Activated CD4-positive, alpha-beta T cell treated with anti-CD3 and anti-CD28 coated beads for 4 hours (primary cell): ENCODE measurements at places on chromosomes 7 and 10.

DNA sequence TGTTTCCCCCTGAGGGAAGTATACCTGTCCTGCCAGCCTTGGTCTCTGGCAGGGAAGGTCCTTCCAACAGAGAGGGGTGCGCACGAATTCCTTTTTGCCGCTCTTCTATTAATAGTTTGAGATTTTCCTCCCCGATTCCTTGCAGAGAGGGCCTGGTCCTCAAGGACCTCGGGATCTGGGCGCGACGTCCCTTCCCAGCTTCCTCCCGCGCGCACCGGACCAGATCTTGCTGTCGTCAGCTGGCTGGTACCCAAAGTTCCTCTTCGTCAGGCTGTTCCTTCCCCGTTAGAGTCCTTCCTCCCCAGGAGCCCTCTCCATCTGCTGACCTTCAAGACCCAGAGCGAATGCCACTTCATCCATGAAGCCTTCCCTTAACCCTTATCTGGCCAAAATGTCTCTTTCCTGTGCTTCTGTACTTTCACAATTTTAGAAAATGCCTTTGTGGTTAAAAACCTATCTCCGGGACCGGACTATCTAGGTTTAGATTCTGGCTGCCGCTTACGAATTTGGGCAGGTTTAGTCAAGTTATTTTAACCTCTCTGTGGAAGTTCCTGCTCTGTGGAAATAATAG is 851 bp upstream of the GOT1 start:
- DNase-seq, result no peak

- no peak for DNase-seq
Measured at GRCh38 chr7:10284001-10284400, 689.7 kb upstream of the PHF14 start.

- DNase-seq, result no peak
Measured at GRCh38 chr7:906776-907157, 30.4 kb downstream of the GET4 start.

GRCh38 chr10:100371482-100372027 is 24.5 kb downstream of the SCD start:
- DNase-seq, result no peak

DNA sequence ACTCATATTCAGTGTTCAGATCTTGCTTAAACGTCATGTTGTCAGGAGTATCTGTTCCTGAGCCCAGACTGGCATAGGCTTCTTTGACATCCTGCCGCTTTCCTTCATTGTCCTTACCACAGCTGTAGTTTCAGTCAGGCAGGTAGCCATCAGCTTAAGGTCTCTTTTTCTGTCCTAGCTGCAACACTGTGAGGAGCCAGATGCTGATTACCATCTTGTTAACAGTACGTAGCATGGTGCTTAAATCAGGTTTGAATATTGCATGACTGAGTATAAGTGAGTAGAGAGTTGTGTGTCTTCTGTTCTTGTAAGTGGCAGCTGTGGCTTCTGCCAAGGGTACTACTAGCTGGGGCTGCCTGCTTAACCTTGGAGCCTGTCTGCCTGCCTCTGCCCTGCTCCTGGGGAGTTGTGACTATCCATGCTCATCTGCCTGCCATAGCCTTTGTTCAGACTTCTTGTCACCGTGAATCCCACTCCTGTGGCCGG is 92.6 kb downstream of the MAPK8 start:
- no peak for DNase-seq

- DNase-seq, result no peak
Measured at GRCh38 chr7:45937301-45937700, 16.2 kb upstream of the IGFBP3 start.

DNA sequence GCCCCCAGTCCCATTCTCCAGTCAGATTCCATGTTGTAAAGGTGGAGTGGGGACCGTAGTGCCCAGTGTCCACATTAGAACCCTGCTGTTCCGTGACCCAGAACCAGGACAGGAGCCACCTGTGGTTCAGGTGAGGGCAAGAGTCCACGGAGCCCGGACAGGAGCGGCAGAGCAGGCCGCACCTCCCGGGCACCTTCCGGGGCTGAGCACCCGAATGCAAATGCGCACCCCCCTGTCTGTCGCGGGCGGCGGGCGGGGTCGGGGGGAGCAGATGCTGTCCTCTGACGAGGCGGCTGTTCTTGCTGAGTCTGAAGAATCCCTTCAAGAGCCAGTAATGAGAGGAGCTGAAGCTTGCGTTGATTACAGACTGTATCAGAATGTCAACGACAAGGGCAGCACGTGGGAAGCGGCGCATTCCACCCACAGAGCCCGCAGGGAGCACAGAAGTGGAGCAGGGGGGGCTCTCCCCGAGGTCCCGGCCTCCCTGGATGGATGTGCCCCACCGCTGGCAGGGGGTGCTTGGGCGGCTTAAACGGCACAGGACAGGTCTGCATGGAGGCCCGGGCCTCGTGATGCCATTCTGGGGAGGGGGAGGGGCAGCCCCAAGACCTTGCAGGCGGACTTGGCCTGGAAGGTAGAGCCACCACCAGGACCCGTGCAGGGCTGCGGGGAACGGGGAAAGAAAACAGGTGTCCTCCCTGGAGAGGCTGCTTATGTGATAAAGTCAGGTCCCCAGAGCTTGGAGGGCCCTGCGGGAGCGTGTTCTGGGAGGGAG is 407.5 kb upstream of the RNF32 start:
- no peak for DNase-seq

DNA sequence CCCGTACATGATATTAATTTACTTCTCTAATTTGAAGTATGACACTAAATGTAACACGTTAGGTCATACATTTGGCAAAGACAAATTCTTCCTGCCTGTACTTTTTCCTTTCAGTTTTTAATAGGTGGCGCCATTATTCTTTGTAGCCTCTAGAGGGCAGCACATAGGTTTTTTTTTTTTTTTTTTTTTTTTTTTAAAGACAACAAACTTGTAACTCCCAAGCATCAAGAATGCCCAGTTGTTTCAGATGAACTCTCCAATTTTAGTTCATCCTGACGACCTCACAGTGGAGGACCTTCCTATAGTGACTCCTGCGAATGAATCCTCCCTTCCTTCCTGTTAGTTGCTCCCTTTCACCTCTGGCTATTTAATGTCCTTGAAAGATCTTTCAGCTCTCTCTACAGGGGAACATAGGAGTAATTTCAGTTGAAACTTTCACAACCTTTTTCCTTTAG is 139.3 kb upstream of the HDAC9 start:
- no peak for DNase-seq

DNA sequence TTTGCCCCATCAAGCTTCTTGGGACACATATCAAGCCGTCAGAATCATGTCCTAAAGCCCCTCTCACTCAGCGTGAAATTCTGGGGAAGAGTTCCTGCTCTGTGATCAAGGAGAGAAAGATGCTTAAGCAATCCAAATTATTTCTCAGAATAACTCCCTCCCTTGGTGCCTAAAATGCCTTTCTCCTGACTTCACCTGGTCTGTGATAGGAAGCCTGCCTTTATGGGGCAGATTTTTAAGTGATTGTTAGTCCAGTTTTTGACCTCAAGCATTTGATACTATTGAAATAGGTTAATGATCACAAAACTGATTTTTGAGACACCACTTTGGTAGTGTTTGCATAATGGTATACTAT is 76.4 kb upstream of the MAGI2 start:
- no peak for DNase-seq

GRCh38 chr7:128103498-128104107 is 72.4 kb upstream of the LRRC4 start:
- DNase-seq, result no peak

DNA sequence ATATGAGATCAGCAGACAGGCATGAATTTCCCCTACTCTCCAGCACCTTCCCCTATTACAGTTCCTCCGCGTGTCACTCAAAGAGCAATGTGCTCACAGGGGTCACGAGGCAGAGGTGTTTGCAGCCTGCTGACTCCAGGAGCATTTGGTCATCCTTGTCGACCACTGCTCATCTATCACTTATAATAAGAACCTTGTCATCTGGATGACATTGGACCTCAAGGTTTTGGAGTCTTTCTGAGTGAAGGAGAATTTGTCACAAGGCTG is 32.9 kb upstream of the PLPP4 start:
- no peak for DNase-seq

- DNase-seq, result no peak
Measured at GRCh38 chr10:6231146-6231545, 28.4 kb downstream of the PFKFB3 start.

- no peak for DNase-seq
Measured at GRCh38 chr7:131636092-131636491, 79.7 kb upstream of the PODXL start.

- DNase-seq, result no peak
Measured at GRCh38 chr7:148806187-148806586, 77.9 kb downstream of the EZH2 start.

GRCh38 chr10:73478636-73479035 is 17.2 kb downstream of the PPP3CB start:
- no peak for DNase-seq

DNA sequence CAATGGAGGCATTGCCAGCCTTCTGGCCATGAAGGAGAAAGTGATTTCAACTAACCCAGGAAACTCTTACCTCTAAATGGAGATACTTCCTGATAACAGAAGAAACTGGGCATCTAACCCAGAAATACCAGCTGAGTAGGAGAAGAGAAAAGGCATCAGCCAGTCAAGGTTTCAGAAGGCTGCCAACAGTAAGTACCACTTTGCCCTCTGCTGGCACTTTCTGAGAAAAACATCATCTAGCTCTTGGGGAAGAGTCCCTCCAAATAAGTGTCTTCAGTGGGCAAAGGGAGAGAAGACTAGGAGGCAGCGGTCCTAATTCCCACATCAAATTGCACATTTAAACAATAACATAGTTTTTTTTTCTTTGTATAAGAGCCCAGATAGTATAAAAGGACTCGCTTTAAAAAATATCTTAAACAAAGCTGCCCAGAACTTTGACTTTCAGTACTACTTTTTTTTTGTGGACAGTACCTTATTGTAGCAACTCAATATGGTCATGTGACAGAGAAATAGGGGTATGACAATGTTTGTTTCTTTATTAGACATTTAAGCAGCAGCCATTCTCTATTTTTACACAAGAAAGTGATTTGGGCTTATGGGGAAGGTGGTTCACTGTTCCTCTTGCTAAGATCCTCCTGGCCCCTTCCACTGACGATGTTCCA is 157.3 kb downstream of the CTTNBP2 start:
- no peak for DNase-seq

- no peak for DNase-seq
Measured at GRCh38 chr10:72702868-72703581, 11.1 kb downstream of the MCU start.

DNA sequence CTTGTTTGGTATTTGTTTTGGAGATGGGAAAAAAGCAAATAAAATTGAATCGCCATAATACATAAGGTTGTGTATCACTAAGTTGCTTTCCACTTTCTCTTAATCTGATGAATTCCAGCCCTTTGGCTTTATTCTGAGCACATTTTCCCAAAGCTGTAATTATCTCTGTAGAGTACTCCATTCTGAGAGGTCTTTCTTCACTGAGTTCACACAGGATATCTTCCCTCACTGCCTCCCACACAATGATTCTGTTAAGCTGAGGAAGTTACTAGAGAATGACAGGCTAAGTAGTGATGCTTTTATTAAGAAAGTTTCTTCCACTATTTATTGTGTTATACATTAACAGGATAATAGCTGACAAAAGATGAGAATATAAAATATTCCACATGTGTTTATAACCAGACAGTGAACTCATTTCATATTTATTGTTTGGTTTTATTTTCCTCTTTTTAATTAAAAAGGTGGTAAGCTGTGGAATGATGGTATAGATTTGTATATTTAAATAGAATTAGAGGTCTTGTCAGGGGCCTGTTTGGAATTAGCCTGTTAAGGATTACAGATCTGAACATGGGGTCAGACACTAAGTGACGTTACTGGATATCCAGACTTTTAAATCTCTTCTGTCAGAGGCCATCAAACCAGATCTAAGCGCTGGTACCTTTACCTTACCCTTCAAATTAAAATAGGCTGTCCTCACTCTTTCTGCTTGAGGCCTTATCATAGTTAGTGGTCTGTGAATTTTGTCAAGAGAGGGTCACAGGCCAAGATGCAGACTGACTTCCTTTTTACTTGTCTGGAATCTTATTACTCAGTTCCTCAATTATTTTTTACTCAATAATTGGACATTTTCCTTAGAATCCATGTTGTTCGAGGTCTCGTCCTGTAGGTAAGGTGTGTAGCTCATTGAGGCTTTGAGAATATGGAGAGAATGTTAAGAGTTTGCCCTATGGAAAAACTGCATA is 8.4 kb downstream of the PLXDC2 start:
- no peak for DNase-seq

DNA sequence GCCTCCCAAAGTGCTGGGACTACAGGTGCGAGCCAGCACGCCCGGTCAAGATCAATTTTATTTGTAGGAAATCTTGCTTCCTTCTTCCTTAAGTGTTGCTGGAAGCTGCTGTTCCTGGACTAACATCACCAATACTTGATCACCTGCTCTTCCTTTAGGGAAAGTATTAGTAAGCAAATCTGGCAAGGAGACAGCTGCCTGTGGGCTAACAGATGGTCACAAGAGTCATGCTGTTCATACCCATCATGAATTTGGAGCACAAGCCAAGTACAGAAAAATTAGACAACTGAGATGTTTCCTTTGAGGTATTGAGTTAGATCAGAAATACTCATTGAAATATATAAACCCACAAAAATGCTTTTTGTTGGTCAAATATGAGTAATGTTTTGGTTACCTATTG is 27.9 kb downstream of the BAIAP2L1 start:
- no peak for DNase-seq

- DNase-seq, result no peak
Measured at GRCh38 chr7:95549818-95550529, 46.3 kb downstream of the PDK4 start.

GRCh38 chr10:77671594-77672252 is 34.1 kb upstream of the KCNMA1 start:
- no peak for DNase-seq
